ENCODE measurements at places on chromosomes 11 and 22.

GRCh38 chr11:104322696-104323095 lies 158.7 kb upstream of the PDGFD start:
- no peak for DNase-seq

DNA sequence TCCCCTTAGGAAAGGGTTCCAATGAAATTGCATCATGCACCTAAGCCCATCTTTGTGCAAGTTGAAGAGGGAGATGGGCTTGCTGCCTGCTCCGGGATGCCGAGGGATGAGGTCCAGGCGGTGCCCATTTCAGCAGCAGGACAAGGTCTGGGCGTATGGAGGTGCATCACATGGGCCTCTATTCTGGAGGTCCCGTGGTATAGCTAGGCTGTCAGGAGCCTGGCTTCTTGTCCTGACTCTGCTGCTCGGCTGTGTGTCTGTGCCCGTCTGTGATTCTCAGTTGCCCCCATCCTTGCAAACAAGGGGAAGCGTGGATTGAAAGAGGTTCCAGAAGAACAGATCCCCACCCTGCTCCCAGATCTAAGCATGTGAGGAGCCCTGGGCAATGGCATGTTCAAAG lies 130.0 kb downstream of the OSBP2 start:
- DNase-seq = no peak

DNA sequence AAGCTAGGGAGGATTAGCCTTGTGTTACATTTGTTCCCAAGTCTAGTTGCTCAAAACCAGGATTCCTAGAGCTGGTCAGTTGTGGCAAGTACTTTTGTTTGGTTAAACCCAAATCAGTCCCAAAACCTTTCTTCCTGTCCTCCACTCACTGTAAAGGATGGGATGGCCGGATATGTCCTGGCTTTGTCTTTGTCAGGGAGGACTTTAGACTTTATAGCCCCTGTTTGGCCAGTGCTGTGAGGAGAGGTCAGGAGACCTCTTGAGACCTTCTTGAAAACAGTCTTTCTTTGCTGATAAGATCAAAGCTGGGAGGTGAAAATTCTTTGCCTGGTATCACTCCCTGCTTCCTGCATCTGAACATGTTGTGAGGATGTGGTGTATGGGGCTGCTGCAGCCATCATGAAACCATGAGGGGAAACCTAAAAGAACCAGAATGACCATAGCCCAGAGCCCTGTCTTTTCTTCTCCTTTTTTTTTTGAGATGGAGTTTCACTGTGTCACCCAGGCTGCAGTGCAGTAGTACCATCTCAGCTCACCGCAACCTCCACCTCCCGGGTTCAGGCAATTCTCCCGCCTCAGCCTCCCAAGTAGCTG lies 43.6 kb upstream of the FTH1 start:
- no peak for DNase-seq

GRCh38 chr11:126279191-126279590 lies 3.7 kb upstream of the TIRAP start:
- no peak for DNase-seq
